ENCODE measurements at places on chromosomes 3 and 15.

DNA sequence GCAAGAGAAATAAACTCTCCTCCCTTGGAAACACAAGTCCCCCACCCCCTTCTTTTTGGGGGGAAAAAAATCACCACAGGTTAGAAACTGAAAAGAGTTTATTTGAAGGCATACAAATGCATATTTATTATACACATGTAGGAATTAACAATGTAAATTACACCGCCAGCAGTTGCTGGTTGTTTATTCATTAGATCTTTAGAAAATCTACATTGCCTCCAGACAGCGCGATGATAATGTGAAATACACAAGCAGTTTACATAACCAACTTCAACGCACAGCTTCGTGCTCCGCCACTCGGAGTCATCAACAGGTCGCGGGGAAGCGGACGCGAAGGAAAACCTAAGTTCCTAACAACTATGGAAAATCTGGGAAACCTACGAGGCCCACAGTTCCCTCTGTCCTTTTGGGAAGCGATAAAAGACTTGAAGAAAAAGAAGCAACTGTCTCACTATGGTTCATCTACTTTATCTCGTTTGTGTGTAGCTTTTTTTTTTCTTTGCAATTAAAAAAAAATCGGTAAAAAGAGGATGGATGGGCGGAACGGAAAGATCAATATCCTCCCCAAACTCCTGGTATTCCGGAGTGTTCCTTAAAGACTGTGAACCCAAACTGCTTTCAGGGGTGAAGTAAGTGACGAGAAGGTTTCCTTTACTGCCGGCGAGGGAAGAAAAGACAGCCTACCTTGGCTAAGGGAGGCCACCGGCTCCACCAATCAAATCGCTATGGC is 8.4 kb upstream of the FOXB1 start:
- no peak for DNase-seq

GRCh38 chr3:125005676-125006075 is 50.1 kb downstream of the HEG1 start:
- DNase-seq: no peak

DNA sequence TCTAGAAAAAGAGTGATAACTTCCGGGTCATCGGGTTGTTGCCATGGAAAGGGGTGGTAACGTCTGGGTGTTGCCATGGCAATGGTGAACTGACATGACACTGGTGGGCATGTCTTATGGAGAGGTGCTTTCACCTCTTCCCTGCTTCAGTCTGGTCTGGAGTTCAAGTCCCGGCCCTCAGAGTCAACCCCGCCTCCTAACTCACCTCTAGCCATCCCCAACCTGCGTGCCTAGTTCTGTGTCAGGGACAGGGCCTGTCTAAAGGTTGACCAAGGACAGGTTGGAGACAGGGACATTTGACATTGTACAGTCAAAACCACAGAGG is 96.0 kb downstream of the LSM3 start:
- no peak for DNase-seq

DNA sequence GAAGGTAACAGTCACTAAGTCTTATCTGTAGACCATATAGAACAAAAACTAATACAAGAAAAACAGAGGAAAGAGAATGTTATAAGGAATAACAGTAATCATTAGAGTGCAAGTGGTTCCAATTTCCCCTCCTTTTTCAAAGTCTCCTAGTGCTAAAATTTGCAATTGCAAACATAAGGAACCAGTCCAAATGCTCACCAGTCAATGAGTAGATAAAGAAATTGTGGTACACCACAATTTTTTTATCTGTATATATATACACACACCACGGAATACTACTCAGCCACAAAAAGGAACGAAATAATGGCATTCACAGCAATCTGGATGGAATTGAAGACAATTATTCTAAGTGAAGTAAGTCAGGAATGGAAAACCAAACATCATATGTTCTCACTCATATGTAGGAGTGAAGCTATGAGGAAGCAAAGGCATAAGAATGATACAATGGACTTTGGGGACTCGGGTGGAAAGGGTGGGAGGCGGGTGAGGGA is 38.9 kb upstream of the RSL24D1 start:
- DNase-seq: no peak

- DNase-seq: no peak
Measured at GRCh38 chr3:135965129-135965505, 411 bp upstream of the PPP2R3A start.

DNA sequence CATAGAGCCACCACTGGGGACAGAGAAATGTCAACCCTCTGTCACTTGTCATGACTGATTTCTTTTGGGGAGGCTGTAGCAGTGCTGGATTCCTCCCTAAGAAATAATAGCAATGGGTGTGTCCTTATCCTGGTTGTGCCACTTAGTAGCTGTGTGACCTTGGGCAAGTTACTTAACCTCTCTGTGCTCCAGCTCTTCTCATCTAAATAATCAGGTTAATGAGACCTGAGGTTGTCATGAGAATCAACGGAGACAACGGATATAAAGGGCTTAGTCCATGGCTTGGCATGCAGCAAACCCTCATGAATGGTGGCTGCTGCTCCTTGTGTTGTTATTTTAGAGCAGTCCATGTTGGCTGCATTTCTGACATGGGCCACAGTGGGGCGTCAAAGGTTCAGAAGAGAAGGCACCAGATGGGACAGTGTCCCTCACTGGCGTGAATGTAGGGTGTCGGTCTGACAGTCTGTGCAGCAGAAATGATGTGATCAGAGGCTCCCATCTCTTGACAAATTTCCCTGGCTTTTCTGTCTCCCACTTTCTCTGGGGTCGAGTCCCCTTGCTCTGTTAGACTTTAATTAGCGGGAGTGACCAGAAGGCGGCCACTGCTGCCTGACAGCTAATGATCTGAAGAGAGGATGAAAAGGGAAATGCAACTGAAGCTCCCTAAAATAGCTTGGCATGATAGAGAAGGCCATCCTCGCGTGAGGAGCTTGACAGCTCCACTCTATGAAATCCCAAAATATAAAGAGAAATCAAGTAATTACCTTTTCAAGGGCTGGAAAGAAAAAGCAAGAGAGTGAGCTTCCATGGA is 209.4 kb downstream of the CADPS start:
- DNase-seq: no peak

DNA sequence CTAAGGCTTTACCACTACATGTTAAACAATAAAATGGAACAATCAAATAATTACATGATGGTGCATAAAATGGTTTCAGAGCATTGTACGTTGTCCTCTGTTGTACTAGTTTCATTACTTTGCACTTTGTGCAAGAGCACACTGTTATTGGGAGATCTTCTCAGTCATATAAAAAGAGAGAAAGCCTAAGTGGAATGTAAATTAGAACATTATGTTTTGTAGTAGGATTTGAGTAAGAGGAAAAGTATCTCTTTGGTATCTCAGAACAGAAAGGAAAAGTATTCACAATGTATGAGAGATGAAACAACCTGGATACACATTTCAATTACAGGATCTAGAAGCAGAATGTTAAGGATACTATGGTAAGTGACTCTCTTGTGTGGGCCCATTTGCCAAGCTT is 26.9 kb upstream of the PLSCR2 start:
- DNase-seq: no peak

DNA sequence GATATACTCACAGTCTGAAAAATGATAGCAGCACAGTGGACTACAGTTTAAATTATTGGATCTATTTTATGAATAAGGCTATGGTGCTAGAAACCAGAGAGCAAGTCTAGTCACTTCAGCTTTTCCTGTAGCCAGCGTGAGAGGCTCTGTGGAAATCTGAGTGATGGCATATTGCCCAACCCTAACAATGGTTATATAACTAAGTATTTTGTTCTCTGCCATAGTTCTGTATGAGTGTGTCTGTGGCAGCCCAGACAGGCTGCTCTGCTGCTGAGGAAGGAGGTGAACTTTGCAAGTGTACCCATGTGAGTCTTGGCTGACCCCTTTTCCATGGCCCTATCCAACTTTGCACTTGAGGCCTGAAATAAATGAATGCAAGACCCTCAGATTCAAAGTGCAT is 105.7 kb downstream of the LRTM1 start:
- no peak for DNase-seq

- DNase-seq: no peak
Measured at GRCh38 chr15:68599560-68600071, 20.8 kb downstream of the CORO2B start.

DNA sequence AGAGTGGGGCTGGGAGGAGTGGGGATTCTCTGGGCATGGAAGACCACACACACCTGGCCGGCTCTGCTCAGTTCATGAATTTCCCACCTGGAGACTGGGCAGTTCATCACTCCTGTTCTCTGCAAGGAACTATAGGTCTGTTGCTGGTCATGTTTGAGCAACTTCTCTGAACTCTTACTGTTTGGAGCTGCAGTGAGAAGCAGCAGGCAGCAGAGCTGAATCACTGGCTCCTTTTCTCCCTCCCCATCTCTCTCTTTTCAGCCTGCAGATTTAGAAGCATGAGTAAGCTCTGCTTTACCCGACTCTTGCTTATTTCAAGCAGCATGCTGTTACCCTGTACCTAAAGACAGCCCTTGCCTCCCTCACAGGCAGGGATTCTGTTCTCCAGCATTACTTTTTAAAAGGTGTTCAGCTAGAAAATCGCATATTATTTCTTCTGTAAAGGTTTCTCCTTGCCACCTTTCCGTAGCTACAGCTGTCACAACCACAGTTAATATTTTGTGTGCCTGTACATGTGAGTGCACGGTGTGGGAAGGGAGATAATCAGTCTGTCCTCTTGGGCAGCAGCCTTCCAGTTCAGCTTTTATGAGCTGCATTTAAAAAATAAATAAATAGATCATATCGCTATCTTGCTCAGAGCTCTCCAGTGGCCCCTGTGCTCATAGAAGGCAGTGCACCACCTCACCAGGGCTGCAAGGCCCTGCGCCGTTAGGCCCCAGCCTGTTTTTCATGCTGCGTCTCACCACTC is 131.6 kb downstream of the CHCHD6 start:
- no peak for DNase-seq

DNA sequence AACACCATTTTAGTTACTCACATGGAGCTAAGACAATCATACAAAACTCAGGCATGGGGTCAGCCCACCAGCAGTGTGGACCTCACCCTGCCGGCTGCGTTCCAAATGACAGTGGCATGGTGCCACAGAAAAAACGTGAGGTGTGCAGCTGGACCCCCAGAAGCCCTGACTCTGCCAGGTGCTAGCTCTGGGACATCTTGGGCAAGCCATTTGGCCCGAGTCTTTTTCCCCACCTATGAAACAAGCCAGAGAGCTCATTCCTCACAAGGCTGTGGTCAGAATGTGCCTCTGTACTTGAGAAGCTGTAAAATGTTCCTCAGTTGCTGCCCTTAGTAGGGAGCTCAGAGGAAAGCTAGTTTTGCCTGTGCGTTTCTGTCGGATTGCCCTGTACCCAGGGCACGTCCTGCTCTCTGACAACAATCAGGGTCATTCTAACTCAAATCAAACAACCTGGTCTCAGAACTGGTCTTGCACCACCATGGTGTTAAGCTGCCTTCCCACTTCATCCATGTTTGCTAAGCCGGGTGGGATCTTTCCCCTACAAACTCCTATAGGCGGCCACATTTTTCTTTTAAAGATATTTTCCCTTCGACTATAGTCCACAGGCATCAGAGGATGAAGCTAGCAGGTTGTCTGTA is 44.9 kb downstream of the LIPC start:
- DNase-seq: no peak

GRCh38 chr3:100093831-100094230 is 20.5 kb downstream of the FILIP1L start:
- DNase-seq: no peak

GRCh38 chr3:45635475-45636256 is 41.1 kb downstream of the LIMD1 start:
- no peak for DNase-seq

- no peak for DNase-seq
Measured at GRCh38 chr15:100781961-100782530, 97.6 kb upstream of the ALDH1A3 start.

DNA sequence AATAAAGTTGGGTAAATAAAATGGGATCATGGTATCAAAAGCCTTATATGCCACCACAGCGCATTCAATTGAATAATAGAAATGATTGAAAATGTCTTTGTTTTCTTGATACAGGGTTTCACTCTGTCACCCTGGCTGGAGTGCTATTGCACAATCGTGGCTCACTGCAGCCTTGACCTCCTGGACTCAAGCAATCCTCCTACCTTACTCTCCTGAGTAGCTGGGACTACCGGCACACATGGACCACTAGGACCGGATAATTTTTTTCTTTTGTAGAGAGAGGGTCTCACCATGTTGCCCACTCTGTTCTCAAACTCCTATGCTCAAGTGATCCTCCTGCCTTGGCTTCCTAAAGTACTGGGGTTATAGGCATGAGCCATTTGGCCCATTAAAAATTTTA is 33.8 kb upstream of the BBX start:
- DNase-seq: no peak

GRCh38 chr3:72095521-72095920 is 310.6 kb upstream of the PROK2 start:
- no peak for DNase-seq

- DNase-seq: peak; percentile 60
Measured at GRCh38 chr15:72199721-72200212, 2.2 kb upstream of the GRAMD2A start.

GRCh38 chr3:123373474-123373987 is 75.4 kb downstream of the ADCY5 start:
- DNase-seq: no peak

- no peak for DNase-seq
Measured at GRCh38 chr3:134353831-134354611, 20.2 kb downstream of the AMOTL2 start.

GRCh38 chr15:40846841-40847222 is 3.0 kb downstream of the SPINT1 start:
- DNase-seq: no peak

DNA sequence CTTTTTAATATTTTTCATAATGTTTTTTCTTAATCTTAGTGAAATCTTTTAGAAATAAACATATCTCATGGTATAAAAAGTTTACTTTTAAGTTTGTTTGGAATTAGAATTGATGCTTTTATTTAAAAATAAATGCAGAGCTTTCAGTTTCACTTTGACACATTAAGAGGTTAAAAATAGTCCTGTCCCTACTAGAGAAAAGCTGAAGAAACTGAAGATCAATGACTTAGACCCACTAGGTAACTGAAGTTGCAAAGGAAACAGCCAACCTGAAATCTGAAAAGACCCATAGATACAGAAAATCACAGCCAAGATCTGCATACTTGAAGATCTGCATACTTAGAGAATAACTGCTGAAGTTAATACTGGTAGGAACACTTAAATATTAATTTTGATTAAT is 237.6 kb downstream of the RAP2B start:
- no peak for DNase-seq

GRCh38 chr3:181947606-181948005 is 235.9 kb downstream of the SOX2 start:
- no peak for DNase-seq

GRCh38 chr3:143859465-143860203 is 11.4 kb upstream of the SLC9A9 start:
- no peak for DNase-seq

All from activated B cell treated with CpG ODN at 0.5 μM for 24 hours (primary cell).